T1000 (cell line): ENCODE measurements at places on chromosomes 1 and 21.
A peak's percentile ranks its signal among the peaks of the same experiment; 100 is the strongest.

GRCh38 chr1:100778748-100779147 is 59.2 kb downstream of the VCAM1 start:
- DNase-seq = no peak

GRCh38 chr1:185295091-185295490 is 22.0 kb downstream of the IVNS1ABP start:
- no peak for DNase-seq

DNA sequence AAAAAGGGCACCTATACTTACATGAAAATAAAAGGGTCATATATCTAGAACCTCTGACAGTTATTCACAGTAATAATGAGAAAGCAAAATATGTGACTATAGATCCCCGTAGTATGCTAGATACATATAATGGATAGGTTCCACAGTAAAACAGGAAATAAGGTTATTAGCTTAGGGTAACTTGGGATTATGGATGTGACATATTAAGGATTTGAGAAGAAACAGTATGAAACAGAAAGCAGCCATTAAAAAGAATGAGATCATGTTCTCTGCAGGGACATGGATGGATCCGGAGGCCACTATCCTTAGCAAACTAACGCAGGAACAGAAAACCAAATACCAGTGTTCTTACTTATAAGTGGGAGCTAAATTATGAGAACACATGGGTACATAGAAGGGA is 1547.3 kb downstream of the BRINP3 start:
- no peak for DNase-seq

DNA sequence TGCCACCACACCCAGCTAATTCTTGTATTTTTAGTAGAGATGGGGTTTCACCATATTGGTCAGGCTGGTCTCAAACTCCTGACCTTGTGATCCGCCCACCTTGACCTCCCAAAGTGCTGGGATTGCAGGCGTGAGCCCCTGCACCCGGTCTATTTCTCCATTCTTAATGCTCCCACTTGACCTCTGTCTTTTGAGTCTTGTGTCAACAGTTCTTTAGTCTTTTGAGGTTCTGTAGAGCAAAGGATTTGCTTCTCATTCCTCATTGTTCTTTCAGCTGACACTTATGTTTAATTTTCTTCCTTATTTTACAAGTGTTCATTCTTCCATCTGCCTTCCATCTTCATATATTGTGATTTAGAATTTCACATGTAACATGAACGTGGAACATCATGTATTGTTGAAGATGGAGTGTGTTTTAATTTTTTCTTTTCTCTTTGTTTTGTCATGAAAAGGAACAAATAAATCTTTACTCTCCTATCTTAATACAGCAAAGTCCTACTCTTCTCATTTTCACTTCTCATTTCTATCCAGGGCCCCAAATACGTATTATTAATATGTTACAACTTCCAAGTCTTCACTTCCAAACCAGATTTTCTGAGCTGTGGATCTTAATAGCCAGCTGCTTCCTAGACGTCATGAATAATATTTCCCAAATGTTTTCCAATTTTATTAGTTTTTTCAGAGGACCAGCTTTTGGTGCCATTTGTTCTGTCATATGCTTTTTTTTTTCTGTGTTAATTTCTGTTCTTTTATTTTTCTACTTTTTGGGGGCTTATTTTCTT is 16.9 kb downstream of the MTF2 start:
- DNase-seq = no peak

DNA sequence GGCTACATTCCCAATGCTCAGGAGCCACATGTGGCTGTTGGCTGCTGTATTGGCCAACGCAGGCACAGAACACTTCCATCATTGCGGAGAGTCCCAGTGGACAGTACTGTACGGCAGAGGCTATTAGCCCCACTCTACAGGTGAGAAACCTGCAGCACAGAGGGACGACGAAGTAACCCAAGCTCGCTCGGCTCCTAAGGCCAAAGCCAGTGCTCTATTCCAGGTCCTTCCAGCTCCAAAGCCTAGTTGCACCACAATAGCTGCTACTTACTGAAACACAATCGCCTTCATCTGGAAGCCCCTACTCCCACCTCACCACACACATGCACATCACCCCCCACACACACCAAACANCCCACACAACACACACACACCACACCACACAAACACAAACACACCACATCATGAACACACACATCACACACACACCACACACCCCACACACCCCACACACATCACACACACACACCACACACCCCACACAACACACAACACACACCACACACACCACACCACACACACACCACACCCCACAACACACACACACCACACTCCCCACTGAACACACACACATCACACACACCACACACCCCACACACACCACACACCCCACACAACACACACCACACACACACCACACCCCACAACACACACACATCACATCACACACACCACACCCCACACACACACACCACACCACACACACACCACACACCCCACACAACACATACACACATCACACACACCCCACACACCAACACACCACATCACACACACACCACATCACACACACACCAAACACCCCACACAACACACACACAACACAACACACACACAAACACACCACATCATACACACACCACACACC is 3.2 kb downstream of the LYPD8 start:
- peak; percentile 24 for DNase-seq

DNA sequence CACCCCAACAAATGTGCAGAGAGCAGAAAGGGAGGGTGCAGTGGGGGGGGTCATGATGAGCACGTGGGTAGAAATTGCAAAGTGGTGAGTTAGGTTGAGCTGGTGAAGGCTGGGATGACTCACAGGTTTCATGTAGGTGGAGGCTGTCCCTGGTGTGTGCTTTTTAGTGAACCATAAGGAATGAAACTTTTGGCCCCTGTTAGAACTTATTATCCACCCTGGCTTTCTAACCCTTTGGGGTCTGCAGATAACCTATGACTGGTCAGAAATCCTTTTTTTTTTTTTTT is 46.9 kb downstream of the DOP1B start:
- peak; percentile 35 for DNase-seq

- peak; percentile 47 for DNase-seq
Measured at GRCh38 chr1:109619576-109620400, at the start of the genes AMPD2 and GNAT2. AMPD2 (plus strand) TSS chr1:109619837; CDS start chr1:109621176, 1,339 bp downstream. GNAT2 (minus strand) TSS chr1:109619616; CDS start chr1:109612870, 6,746 bp downstream.

- no peak for DNase-seq
Measured at GRCh38 chr1:158400871-158401270, 1.6 kb upstream of the OR10T2 start.
